HS-27A (cell line): ENCODE measurements at places on chromosomes 7 and 10.

DNA sequence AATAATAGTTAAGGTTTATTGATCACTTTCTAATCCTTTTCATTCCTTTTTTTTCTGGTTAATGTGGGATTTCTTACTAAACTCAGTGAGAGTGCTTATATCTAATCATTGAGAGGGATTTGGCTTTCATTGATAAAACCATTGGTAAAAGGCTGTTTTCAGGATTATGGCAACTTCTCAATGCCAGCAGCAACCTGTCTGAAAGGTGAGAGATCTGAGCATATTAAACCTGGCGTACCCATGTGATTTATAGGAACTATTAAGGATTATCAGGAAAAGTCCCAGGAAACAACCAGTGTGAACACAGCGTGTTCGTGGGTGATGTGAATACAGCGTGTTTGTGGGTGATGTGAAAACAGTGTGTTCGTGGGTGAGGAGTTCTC lies 65.9 kb downstream of the PDIA4 start:
- DNase-seq: no peak

GRCh38 chr7:98551611-98552273 lies 65.3 kb upstream of the NPTX2 start:
- no peak for DNase-seq

DNA sequence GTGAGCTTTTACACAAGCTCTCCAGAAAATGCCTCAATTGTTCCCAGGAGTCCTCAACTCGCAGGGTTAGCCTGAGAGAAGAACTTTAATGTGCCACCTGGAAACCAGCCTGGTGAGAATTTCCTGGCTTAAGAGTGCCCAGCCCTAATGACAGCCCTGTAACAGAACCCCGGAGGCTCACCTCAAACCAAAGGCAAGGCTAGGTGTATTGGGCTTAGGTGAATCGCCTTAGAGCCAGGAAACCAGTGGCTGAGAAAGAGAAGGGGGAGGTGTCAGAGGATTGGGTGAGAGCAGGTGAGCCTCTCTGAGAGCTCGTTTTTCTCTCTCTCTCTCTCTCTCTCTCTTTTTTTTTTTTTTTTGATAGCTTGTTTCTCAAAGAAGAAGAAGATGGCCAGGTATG lies 7.3 kb downstream of the OCM2 start:
- no peak for DNase-seq

DNA sequence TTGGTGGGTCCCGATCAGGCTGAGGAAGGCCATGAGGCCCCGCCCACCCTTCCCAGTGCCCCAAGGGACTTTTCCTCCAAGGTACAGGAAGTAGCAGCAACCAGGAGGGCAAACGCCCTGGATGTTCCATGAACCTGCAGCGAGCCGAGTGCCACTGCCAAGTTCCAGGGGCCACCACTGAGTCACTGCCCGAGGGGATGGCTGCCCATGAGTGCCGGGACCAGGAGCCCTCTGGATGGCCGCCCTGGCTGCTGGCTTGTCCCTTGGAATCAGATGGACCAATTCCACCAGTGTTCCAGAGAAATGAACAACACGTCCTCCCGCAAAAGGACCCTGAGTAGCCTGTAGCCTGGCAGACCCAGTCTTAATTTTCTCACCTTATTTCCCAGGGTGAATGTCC lies 74.2 kb downstream of the ZRANB1 start:
- DNase-seq: no peak

DNA sequence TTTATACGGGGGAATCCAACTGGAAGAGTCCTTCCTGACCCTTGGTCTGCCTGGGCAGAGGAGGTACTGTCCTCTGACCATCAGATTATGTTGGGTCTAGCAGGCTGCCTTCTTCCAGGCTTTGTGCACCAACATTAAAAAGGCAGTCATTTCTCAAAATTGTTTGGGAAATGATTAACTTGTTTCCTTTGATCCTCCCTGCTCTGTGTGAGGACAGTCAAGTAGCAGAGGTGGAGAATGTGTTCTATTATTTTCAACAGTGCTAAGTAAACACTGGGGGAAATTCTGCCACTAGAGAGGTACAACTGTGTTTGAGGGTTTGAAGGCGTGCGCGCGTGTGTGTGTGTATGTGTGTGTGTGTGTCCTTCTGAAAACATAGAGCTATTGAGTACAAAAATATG lies 20.6 kb downstream of the ACSL5 start:
- DNase-seq: no peak

DNA sequence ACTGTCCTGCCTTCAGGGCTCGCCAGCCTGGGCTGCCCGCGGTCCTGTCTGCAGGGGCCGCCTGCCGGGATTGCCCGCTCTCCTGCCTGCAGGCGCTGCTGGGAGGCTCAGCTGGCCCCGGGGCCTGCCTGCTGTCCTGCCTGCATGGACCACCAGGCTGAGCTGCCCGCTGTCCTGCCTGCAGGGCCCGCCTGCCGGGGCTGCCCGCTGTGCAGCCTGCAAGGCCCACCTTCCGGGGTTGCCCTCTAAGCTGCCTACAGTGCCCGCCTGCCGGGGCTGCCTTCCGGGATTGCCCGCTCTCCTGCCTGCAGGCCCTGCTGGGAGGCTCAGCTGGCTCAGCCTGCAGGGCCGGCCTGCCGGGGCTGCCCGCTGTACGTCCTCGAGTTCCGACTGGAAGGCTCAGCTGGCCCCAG lies 164.4 kb downstream of the GLRX3 start:
- DNase-seq: no peak

DNA sequence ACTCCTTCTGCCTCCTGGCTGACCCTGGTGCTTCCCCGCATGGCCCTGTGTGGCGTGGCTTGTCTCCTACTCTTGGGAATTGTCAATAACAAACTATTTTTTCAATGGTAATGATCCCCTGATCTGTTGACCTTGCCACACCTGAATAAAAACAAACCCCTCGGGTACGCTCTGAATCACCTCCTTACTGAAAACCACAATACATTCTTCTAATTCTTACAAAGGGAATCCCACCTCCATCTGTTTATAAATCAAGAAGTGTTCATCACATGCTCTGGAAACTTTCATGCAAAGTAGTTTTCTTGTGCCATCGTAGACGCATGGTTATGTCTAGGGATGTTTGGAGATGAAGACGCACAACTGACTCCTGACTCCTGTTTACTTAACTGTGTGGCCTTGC lies 245.8 kb downstream of the FRMD4A start:
- no peak for DNase-seq

DNA sequence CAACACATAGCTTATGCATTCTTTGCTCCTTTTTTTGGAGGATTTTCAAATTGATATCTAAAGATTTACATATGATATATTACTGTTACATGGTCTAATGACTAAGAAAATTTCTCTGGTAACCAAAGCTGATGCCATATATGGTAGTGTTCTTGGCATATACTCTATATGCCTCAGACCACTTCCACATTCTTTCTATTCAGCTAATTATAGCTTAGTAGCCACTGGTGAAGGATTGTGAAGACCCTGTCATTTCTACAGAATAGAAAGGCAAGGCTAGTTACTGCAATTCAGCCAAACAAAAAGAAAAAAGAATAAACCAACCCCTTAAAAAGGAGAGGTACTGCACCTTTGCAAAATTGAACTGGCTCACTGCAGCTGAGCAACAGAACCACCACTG lies 3.7 kb downstream of the PURB start:
- DNase-seq: no peak

DNA sequence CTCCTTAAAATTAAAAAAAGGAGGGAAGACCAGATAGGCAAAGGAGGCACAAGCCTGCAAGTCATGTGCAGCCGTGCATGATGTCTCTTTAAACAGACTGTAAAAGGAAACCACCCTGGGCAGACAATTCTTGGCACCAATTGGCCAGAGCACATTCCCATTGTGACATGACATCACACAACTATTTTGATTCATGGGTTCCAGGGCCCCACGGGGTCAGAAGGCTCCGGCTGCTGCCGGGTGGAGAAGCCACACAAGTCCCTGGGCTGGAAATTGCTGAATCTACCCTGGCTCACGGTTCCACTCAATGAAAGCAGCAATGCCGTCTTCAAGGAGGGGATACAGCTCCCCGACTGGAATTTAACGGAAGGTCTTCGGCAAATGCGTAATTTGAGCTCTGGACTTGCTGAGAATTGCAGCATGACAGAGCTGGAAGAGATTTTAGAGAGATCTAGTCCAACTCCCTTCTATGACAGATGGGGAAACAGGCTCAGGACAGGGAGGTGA lies 140.5 kb downstream of the PRKAG2 start:
- DNase-seq: peak; percentile 77

DNA sequence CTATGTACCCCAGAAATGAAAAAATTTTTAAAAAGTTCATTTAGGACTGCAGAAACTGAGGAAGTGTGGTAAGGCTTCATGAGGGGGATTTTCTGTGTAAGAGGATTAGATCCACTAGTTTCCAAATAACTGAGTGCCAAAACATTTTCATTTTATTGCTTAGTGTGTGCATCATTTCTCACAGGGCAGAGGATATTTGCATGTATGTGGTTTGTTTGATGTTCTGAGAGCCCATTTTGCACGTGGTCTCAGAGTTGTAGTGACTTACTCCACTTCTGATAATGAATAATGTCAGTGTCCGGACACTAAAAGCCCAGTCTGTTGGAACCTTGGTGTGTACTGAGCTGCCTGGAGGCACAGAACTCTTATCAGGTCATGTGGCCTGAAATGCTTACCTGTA lies 299.9 kb downstream of the AUTS2 start:
- no peak for DNase-seq

- no peak for DNase-seq
These were observed 85.5 kb upstream of the ADO start for GRCh38 chr10:62719061-62719460.

- DNase-seq: no peak
These were observed 30.9 kb upstream of the PLXDC2 start for GRCh38 chr10:19785366-19785765.
